Retina (tissue), 1 donor: ENCODE measurements at places on chromosomes 2 and 18.

DNA sequence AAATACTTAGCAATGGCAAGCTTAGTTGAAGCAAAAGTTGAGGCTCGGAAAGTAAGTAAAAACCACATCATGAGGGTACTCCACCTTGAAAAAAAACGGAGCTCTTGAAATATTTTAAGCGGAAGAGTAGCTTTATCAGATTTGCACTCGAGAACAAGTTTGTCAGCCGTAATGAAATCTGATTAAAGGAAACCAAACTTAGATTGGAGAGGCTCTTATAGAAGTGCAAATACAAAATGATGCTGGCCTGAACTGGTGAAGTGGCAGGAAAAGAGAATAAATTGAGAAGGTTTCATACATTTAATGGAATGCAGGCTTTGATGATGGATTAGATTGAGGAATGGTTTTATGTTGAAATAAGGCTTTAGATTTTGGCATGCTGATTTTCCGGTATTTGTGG, 484.2 kb downstream of the PID1 start:
- DNase-seq, result no peak

DNA sequence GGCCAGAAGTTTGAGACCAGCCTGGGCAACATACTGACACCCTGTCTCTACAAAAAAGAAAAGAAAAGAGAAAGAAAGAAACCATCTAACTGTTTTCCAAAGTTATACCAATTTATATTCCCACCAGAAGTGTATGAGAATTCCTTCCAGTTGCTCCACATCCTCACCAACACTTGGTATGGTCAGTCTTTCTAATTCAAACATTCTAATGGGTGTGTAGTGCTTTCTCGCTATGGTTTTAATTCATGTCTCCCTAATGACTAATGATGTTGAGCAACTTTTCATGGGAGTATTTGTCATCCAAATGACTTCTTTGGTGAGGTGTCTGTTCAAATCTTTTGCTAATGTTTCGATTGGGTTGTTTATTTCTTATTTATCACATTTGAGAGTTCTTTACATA, 10.5 kb upstream of the B3GNT7 start:
- no peak for DNase-seq

GRCh38 chr2:108786008-108786353, 590 bp upstream of the CCDC138 start:
- no peak for DNase-seq

DNA sequence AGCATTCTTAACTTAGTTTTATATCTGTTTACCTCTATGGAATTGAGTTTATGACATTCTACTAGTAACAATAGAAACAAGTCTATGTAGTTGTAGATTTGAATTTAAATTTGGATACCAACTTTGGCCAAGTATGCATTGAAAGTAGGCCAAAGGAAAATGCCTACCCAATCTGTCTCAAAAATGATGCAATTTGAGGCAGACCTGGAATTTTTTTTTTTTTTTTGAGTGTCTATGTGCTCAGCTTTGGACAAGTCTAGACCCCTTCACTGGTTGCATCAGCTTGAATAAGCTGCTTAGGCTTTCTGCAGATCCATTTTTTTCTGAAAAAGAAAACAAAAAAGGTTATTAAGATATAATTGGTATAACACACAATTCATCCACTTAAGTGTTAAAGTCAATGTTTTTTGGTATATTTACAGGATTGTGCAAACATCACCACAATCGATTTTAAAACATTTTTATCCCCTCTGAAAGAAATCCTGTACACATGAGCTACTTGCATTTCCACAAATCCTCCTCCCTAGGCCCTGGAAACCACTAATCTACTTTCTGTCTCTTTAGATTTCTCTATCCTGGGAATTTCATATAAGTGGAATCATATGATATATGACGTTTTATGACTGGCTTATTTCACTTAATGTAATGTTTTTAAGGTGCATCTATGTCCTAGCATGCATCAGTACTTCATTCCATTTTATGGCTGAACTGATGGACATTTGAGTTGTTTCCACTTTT, 185.1 kb upstream of the CCDC68 start:
- no peak for DNase-seq

DNA sequence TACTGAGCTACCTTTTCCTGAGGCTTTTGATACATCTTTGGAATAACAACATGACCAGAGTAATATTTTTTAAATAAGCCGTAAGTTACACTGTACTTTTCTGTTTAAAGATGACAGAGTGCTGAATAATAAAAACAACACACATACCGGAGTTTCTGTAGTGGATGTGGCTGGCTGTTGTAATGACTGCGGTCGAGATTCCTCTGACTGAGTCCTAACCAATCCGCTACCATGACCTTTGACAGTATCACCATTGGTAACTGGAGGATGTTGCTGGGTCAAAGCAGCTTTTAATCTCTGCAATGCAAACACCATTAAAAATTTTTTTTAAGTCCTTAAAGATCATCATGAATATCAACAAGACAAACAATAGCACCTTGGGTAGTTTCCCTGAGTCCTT, 70.7 kb downstream of the ATF2 start:
- no peak for DNase-seq

- no peak for DNase-seq
Measured at GRCh38 chr2:65353927-65354326, 78.5 kb downstream of the SPRED2 start.

- DNase-seq, result no peak
Measured at GRCh38 chr2:10894264-10894935, 17.3 kb upstream of the KCNF1 start.
